Activated CD8-positive, alpha-beta memory T cell treated with anti-CD3 and anti-CD28 coated beads for 4 hours (primary cell): ENCODE measurements at places on chromosomes 3 and 15.

- DNase-seq = no peak
These were observed 8.3 kb upstream of the CSPG4 start for GRCh38 chr15:75720787-75721479.

DNA sequence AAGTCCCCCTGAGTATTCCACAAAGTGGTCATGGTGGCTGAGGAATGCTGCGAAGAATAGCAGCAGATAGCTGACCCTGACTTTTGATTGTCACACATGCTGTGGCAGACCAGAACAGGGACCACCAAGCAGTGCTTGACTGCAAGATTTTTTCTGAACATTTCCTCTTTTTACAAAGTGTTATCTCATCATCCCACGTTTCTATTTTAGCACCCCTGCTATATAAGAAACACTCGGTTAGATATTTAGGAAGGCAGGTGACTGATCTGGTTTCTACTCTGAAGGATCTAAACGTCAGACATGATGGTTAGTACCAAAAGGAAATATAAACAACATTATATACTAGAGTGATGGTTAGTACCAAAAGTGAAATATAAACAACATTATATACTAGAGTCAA lies 9.1 kb downstream of the SLC25A26 start:
- DNase-seq = no peak

DNA sequence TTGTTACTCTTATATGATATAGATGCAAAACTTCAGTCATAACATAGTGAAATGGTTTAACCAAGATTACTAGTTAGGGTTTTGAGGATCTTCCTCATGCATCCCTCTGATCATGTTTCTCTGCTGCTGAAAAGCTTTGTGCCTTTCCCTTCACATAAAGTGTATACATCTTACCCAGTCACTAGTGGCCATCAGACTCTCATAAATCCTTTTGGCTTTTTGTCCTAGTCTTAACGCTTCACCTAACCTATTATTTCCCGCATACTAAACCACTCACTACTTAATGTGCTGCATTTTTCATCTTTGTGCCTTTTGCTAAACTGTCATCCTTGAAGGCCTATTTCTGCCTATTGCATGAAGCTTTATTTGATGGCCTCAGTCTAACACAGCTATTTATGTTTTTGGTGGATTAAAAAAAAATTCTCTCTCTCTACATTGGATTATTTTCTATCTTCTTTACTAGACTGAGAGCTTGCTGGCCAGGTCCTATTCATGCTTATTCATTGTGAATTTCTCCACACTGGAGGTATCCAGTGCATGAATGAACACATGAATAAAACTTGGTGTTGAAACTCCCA lies 717.6 kb upstream of the GOLIM4 start:
- no peak for DNase-seq

GRCh38 chr3:111809186-111809585 lies 49.9 kb upstream of the PHLDB2 start:
- DNase-seq = no peak

- no peak for DNase-seq
These were observed 208.4 kb upstream of the NANOGP8 start for GRCh38 chr15:35293353-35294130.

DNA sequence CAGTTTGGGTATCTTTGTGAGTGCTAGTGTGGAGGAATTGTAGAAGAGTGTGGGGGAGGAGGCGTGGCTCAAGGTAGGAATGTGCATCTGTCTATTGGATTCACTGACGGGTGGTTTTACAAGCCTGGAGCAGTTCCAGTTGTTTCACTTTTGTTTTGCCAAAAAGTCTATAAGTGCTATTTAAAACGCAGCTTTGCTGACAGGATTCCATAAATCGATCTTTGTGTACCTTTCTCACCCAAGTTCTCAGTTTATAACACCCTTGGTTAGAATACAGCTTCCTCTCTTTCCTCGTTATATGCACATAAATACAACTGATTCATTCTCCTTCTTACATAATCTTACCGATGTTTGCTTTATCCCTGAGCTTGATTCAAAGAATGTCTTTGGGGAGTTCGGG lies 123.2 kb upstream of the UBE2E2 start:
- no peak for DNase-seq

DNA sequence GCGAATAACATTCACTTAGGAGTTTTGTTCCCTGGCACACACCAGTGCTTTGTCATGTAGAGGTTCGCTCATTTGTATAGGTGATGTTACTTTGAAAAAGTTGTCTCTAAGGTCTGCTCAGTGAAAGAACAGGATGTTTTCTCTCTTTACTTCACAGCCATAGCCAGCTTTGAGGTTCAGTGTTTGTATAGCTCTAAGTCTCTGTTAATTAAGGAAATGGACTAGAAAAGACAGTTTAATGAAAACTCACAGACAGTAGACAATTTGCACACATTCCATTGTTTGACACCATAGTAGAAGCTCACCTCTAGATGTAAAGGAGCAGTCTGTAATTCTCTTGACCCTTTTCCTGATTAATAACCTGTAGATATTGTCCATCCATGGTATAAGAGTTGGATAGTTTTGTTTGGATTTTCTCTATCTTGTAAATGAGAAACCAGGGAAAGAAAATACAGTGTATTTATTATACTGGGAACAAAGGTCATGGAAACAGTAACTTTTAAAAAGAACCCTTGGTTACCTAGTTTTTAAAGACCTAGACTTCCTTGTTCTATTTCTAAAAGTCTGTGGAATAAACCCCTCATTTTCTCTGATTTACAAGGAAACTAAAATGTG lies 50.4 kb downstream of the PDE8A start:
- DNase-seq = no peak

GRCh38 chr15:86689006-86689405 lies 609.3 kb downstream of the AGBL1 start:
- DNase-seq = no peak

DNA sequence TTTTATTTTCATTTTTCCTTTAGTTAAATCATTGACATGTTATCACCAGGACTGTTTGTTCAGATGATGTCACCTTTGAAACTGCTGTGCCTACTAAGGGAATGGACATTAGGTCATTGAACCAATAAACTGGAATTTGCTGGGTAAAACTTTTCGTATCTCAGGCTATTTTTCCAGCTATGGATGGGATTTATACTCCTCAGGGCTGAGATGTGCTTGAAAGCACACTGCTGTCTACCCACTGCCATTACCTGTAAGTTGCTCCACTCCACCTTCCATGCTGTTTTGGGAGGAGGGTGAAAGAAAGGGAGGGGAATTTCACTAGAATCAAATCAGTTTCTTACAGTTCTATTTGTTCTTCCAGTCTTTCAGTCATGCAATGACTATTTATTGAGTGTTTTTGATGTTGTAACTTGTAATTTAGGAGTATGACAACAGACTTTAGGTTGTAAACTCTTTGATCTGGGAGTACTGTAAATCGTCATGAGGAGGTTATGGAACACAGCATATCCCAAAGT lies 11.3 kb downstream of the EHD4 start:
- no peak for DNase-seq

- DNase-seq = no peak
These were observed 46.2 kb downstream of the OSBPL10 start for GRCh38 chr3:31934866-31935265.

- DNase-seq = peak; percentile 55
These were observed 13.1 kb downstream of the FBXL22 start for GRCh38 chr15:63610209-63610841.

- no peak for DNase-seq
These were observed 37.6 kb upstream of the ATP11B start for GRCh38 chr3:182755712-182756111.

GRCh38 chr3:192170031-192170430 lies 557.3 kb downstream of the FGF12 start:
- DNase-seq = no peak

DNA sequence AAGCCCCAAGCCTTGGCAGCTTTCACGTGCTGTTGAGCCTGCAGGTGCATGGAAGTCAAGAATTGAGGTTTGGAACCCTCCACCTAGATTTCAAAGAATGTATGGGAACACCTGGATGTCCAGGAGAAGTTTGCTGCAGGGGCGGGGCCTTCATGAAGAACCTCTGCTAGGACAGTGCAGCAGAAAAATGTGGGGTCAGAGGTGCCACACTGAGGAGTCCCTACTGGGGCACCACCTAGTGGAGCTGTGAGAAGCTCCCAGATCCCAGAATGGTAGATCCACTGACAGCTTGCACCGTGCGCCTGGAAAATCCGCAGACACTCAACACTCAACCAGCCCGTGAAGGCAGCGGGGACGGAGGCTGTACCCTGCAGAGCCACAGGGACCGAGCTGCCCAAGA lies 201.6 kb downstream of the OCA2 start:
- DNase-seq = no peak

- no peak for DNase-seq
These were observed 39.9 kb downstream of the SMAD3 start for GRCh38 chr15:67105065-67105951.

DNA sequence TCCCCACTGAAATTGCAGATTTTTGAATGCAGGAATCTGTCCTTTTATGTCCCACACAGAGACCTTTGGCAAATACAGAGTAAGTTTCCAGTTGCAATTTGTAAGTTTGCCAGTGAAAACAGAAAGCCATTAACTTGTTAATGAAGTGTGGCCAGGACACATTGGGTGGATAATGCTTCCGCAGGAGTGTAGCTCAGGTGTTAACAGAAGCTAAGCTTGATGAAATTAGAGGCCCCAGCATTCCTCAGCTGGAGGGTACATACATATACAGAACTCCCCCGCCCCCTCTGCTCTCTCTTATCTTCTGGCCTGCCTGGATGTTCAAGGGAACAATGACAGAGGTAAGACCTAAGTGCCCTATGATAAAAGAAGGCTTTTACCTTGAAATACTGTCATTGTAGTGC lies 8.1 kb upstream of the LRRC2 start:
- no peak for DNase-seq

DNA sequence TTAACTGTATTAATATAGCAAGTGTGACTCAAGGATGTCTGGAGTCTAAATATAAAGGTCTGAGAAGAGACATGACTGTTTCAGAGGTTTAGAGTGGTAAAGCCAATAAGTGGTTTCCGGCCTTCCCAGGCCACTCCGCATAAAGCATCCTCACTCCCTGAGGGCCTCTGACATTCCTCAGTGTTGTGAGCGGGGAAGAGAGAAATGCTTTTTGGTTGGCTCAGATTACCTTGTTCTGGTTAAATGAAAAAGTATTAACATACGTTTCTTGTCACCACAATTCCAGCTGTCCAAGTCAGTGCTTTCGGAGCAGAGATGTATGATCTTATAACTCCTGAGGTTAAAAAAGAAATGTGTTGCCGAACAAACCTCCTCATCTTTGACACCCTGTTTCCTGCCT lies 103.8 kb downstream of the RBMS3 start:
- no peak for DNase-seq

DNA sequence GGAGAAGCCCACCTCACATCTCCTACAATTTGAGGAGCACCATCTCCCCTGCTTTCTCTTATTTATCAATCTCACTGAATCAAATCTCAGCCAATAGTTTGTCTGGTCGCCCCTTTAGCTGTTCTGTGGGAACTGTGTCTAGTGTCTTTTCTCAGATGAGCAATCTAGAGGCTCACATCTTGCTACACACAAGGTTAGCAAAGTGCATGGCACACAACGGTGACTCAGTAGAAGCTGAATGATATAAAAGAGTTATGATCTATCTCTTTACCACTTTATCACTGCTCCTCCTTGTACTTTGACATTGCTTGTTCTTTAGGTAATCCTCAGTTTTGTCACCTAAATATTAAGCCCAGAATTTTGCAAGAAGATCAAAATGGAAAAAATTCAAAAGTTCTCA lies 16.8 kb upstream of the COLQ start:
- no peak for DNase-seq

GRCh38 chr3:71885006-71885405 lies 100.1 kb upstream of the PROK2 start:
- no peak for DNase-seq

- no peak for DNase-seq
These were observed 16.2 kb upstream of the CHD2 start for GRCh38 chr15:92883876-92884435.

DNA sequence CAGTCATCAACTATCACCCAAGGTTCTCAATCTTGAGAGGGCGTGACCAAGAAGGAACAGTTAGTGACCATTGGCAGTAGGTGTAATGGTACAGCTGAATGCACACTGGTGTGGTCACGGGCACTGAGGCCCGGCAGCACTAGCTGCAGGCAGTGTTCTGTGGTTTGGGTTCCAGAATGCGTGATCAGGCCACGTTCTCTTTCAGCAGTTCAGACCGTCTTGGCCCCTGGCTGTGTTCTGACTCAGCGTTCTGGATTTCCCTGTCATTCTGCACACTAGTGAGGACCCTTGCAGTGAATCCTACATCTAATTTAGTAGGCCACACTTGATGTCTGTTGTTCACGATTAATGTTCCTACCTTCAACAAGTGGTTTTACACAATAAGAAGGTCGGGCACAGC lies 220.5 kb upstream of the SLCO3A1 start:
- no peak for DNase-seq

- no peak for DNase-seq
These were observed 3.3 kb downstream of the NDUFAF3 start for GRCh38 chr3:49025005-49025792.

GRCh38 chr3:177760803-177761202 lies 563.5 kb upstream of the TBL1XR1 start:
- DNase-seq = no peak

DNA sequence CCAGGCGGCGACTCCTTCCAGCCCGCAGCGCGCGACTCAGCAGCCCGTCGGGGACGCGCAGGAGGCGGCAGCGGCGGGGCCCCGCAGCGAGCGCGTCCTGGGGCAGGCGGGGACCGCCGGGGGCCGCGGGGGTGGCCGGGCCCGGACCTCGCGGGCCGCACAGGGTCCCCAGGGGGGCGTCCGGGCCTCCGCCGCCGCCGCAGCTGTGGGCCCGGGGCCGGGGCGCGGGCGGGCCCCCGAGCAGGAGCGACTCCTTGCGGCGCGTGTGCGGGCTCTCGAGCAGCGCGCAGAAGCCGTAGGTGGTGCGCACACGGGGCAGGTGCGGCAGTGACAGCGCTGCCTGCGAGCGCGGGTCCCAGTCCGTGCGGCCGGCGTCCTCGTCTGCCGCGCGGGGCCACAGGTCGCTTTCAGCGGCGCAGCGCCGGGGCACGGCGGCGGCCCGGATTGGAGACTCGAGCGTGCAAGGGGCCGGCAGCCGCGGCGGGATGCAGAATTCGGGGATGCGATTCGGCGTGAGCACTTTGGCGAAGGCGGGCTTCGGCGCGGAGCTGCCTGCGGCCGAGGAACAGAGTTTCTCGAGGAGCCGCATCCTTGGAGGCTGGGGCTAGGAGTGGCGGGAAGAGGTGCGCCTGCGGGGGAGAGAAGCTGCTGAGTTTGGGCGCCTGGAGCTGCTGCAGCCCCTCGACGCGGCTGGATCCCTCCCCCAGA lies 535 bp downstream of the C2CD4B start:
- DNase-seq = no peak

GRCh38 chr3:174397848-174398247 lies 461.3 kb upstream of the NAALADL2 start:
- no peak for DNase-seq

- DNase-seq = no peak
These were observed 14.1 kb upstream of the HRH1 start for GRCh38 chr3:11140030-11140712.

GRCh38 chr3:70075101-70075500 lies 75.6 kb downstream of the SAMMSON start:
- DNase-seq = no peak

- no peak for DNase-seq
These were observed 1.1 kb upstream of the THSD4 start for GRCh38 chr15:71114066-71114680.
